ENCODE measurements at places on chromosomes 2 and 18.

- DNase-seq = no peak
Measured at GRCh38 chr2:154827286-154827685, 128.8 kb downstream of the KCNJ3 start.

DNA sequence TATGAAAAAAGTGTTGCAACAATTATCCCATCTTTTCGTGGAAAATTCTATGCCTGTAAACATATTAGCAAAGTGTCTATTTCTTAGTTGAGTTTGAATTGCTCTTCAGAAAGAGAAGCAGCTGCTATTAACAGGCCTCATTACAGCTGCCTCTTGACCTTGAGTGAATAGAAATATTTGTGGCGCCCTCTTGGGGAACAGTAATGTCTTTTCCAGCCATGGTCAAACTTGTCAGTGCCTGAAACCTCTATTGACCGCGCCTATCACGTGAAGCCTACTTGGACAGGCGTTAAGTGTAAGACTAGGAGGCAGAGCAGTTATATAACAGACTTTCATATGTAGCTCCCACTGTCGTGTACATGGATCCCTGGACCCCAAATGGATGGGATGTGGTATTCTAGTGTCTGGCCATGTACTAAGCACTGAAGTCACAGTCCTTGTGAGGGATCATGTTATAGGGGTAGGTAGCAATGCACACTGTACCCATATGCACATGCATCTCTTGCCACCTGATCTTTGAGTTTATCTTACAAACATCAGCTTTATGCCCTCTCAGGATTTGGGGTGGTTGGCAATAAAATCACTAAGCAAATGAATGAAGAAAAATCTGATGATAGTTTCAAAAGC, 245.0 kb downstream of the PTGR3 start:
- DNase-seq = peak; percentile 37

GRCh38 chr2:199861132-199861774, 10.3 kb upstream of the FTCDNL1 start:
- peak; percentile 43 for DNase-seq

GRCh38 chr2:39099870-39100728, 20.8 kb downstream of the SOS1 start:
- DNase-seq = no peak

- no peak for DNase-seq
Measured at GRCh38 chr2:133602538-133602937, 34.3 kb upstream of the NCKAP5 start.

GRCh38 chr2:159146996-159147666, 139.4 kb downstream of the WDSUB1 start:
- DNase-seq = no peak

- DNase-seq = peak; percentile 8
Measured at GRCh38 chr2:199973703-199974102, 18.3 kb downstream of the MAIP1 start.

DNA sequence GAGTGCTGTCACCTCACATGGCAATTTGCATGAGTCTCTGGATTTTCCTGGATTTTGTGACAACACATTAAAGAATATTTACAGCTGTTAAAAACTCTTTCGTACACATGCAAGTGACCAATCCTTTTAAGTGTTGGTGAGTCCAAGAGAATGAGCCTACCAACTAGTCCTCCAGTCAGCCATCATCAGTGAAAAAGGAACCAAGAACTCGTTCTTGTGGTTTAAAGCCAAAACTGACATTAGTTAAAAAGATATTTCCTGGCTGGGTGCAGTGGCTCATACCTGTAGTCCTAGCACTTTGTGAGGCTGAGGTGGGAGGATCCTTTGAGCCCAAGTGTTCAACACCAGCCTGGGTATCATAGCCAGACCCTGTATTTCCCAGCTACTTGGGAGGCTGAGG, 215.4 kb upstream of the ITGA4 start:
- no peak for DNase-seq

DNA sequence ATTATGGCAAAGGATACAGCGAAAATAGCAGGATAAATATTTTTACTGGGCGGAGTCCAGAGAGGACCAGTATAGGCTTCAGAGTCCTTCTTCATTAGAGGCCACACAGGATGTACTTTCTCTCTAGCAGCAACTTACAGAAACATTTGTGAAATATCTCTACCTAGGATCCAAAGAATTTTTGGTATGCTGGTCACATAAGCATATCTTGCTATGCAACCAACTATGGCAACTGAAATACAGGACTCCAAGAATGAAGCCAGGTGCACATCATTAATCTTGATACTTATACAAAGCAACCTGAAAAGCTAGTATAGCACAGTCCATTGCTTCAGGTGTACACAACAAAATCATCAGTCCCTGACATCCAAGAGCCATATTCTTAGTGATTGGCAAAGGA, 59.1 kb upstream of the NABP1 start:
- no peak for DNase-seq

- no peak for DNase-seq
Measured at GRCh38 chr2:83291083-83291482, 1168.0 kb downstream of the SUCLG1 start.

DNA sequence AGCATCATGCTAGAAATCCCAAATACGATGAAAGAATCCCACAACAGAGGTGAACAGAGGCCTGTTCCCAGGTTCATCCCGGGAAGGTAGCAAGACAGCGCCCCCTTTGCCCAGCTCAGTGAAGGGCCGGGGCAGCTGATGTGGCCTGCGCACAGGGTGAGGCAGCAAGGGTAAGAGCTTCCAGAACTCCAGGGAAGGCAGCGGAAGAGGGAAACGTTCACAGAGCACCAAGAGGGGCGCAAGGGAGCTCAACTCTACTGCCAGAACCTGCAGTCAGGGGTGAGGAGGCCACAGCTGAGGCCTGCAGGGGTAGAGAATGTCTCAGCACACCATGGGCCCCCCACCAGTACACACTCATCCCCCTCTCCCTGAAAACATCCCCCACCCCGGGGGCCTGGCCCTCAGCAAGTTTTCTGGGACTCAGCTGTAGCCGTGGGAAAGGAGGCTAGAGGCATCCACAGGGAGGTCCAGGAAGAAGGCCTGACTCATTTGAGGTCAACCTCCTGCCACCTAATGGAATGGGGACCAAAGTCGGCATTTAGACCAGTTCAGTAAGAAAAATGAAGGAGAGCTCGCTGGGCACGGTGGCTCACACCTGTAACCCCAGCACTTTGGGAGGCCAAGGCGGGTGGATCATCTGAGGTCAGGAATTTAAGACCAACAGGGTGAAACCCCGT, 95.6 kb upstream of the ASAP2 start:
- DNase-seq = no peak

DNA sequence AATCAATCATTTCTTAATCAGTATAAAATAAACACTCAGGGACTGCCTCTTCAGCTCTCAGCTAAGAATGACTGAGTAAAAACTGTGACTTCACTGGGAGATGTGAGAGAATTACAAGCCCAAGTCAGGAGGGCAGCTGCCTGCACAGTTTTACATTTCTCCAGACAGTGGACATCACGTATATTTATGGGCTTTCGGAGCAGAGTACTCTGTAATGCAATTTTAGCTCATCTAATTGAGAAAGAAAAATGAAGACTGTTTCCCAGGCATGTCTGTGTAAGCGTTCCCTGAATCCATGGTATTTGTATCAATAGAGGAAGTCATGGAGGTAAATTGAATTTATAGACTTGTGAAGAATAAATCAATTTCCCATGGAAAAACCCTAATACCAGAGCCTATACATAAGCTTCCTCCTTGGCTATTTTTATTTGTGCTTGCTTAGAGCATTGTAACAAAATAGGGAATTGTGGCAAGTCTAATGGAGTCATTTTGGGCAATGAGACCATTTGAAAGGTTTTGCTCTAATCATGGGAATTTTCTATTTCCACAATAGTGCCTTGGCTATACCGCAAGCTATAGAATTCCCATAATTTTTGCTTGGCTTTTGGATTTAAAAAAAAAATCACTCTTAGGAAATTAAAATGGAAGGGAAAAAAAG, 87.2 kb downstream of the SLC5A7 start:
- no peak for DNase-seq

GRCh38 chr18:75654386-75654785, 226.9 kb upstream of the SMIM21 start:
- no peak for DNase-seq

- DNase-seq = no peak
Measured at GRCh38 chr2:128727914-128728313, 409.2 kb upstream of the HS6ST1 start.

GRCh38 chr18:28529644-28530043, 352.7 kb upstream of the CDH2 start:
- no peak for DNase-seq

DNA sequence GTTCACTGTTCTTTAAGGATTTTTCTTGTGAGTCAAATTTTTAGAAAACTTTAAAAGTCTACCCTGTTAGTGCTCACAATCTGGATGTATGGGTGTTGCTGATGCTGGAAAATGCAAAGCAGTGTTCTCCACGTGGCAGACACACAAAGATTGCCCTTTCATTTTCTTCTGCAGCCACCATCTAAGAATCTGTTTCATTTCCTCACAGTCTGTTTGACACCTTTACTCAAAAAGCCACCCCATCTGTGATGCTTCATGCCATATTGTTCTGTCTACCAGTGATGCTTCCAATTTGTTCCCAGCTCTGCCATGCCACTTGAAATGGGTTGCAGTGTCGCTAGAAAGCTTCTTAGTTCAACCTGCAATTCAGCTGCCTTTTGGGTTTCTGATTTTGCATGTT, 464.2 kb upstream of the UBE2E3 start:
- DNase-seq = no peak

DNA sequence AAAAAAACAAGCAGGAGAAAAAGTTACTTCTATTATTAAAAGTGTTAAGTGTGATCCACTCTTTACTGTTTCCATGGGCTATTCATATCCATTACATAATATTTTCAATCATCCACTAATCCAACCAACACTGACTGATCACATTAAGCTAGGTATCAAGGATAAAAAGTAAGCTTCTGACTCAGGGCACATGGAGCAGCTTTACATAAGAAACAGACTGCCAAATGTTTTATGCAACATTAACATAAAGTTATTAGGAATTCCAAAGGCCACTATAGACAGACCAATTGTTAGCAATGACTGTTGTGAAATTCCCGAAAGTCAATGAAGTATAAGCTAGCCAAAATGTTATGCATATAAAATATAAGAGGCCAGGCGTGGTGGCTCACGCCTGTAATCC, 277.6 kb downstream of the ZEB2 start:
- no peak for DNase-seq

DNA sequence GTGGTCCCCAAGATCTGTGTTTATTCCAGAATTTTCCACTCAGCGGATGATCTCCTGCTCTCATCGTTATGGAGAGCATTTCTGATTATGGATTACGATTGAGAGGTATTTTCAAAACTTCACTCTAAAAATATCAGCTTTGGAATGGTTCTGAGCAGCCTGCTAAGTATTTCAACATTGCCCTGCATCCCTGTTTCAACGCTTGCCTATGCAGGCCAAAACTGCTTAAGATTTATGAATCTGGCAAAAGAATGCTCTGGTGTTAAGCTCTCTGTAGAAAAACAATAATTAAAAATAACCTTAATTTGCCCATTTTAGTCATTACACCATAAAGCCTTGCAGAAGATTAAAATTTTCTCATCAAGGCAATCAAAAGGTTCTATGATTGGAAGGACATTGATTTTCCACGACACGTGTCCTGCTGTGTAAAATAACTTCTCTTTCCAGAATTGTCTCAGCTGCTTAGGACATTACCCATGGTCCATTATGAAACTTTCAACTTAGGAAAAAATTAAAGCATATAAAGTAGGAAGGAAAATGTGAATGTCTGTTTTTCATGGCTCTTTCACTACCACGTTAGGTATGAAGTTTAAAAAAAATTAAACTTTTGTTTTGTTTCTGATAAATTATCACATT, 229.9 kb downstream of the ACKR3 start:
- DNase-seq = no peak

- no peak for DNase-seq
Measured at GRCh38 chr2:112791019-112791418, 6.7 kb upstream of the IL1A start.

- no peak for DNase-seq
Measured at GRCh38 chr2:36270758-36271157, 84.8 kb upstream of the CRIM1 start.

- DNase-seq = no peak
Measured at GRCh38 chr2:122886479-122887145, 1131.2 kb downstream of the TSN start.

- DNase-seq = no peak
Measured at GRCh38 chr2:45218931-45219339, 209.7 kb upstream of the SIX2 start.

DNA sequence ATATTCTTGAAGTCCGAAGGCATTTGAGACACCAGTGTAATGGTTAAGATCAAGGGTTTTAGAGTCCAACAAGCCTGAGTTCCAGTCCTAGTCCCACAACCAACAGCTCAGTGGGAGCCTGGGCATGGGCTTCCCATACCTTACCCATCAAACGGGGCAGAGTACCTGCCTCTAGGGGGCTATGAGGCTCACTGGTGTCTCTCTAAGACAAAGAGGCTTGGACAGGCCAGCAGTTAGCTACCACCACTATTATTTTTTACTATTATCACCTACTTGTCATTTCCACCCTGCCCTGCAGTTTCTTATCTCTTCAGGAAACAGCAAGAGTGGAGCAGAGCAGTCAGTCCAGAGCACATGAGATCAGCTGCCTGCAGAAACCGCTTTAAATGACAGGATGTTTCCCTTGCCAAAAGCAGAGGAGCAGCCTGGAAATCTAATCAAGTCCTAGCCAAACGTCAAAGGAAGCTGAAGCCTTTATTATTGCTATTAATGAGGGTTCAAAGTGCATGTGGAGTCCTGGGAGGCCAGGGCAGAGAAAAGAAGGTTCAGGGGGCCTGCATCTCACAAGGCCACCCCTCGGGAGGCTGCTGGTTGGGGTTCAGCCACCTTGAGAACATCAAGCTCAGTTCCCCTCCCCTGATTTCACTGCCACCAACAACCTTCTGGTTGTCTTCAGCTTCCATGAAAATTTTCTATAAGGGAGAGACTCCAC, 66.6 kb downstream of the STPG4 start:
- no peak for DNase-seq

DNA sequence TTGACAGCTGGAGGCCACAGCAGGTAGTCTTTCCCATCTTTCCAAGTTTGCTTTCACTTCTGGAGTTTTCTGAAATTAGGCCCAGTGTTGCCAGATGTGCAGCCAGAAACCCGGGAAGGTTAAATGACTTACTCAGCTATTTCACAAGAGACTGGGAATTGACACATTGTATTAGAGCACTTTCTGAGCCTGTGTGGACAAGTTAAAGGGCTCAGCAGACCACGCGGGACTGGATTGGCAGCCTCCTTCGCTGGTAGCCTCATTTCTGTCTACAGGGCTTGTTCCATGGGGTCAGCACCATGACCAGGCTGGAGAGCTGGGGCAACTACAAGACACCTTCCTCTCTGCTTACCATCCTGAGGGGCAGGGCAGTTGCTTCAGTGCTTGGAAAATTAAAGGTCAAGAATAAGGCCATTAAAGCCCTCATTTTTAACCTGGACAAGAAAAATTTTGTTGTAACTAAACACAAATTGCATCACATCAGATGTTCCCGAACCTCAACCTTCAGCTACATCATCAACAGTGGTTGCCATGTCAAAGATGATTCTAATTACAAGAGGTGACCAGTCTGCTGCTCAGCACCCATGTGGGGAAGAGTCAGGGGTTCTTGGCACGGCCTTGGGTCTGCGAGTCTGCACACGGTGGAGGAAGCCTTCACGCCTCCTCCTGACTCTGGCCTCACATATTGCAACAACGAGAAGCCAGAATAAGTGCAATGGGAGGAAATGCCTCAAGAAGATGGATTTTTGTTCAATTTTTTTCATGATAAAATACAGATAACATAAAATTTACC, 279.5 kb upstream of the RAB6C start:
- DNase-seq = no peak

GRCh38 chr2:226560325-226560724, 239.3 kb downstream of the IRS1 start:
- no peak for DNase-seq
